Ammon's horn (tissue), 1 donor: ENCODE measurements at places on chromosomes 7 and 10.

DNA sequence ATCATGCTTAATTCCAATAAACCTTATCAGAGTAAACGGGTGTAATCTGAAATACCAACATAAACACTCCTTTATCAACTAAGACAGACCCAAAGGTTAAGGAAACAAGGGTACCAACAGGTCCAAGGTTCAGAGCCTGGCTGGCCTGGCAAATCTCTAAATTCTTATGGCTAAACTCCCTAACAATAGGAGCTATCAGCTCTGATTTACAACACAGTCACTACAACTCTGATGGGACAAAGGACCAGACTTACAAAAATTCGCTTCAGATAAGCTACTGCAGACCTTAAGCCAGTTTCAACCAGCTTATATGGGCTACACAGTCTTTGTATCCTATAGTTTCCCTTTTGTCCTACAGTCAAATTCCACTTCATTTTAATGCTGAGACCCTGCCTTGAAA lies 381.9 kb downstream of the ZWINT start:
- no peak for DNase-seq

GRCh38 chr10:77974396-77975074 lies 48.0 kb upstream of the DLG5 start:
- DNase-seq = no peak

DNA sequence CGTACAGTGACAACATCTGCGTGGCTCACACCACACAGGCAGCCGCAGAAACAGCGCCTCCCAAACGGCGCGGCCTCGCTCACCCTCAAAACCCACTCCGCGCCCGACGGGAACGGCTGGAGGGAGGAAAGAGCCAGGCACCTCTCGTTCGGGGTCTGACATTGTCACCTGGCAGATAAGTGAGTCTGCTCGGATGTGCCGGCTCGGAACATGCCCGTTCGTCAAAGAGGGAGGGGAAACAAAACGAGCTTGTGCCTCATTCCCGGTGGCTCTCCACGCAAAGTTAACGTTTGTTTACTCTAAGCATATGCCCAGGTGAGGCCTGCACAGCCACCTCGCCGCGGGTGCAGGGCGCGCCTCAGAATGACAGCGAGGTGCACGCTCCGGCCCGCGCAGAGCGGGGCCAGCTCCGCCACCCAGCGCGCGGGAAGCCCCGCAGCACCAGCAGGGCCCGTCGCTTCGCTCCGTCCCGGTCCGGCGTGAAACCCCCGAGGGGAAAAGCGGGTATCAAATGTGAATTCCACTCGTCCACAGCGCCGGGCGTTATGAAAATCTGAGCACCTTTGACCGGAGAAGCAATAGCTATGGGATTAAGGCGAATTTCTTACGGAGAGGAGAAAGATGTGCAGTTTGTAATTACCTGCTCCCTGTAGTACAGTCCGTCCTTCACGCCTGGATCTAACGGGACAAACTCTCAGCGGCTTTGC lies 13.1 kb downstream of the CNPY1 start:
- no peak for DNase-seq

GRCh38 chr7:118350260-118350659 lies 125.8 kb downstream of the ANKRD7 start:
- DNase-seq = no peak

- no peak for DNase-seq
These were observed 6.6 kb upstream of the ZNF786 start for GRCh38 chr7:149097088-149097487.

GRCh38 chr10:78260141-78260540 lies 226.5 kb downstream of the RPS24 start:
- no peak for DNase-seq

DNA sequence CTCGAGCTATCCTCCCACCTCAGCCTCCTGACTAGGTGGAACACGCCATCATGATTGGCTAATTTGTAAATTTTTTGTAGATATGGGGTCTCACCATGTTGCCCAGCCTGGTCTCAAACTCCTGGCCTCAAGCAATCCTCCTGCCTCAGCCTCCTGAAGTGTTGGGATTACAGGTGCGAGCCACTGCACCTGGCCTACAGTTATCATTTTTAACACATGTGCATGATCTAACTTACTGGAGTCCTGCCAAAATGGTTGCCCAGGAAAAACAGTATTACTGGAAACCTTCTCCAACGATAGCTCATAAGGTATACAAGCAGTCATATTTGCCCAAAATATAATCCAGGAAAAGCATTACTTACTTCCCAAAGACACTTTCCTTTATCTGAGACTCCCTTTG lies 20.2 kb downstream of the MRPL32 start:
- DNase-seq = no peak

- no peak for DNase-seq
These were observed 3.5 kb downstream of the FASTK start for GRCh38 chr7:151076863-151077704.

DNA sequence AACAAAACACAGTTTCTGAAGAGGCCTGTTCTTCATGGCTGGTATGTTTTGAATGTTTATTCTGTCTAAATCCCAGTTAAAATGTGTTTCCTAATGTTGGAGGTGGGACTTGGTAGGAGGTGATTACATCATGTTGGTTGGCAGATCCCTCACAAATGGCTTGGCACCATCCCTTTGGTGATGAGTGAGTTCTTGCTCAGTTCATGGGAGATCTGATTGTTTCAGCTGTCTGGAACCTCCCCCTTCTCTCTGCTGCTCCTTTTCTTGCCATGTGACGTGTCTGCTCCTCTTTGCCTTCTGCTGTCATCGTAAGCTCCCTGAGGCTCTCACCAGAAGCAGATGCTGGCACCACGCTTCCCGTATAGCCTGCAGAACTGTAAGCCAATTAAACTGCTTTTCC lies 383.6 kb upstream of the TPK1 start:
- no peak for DNase-seq
